Stromal cell of bone marrow (primary cell): ENCODE measurements at places on chromosomes 7 and 10.

- DNase-seq, result no peak
These were observed 181.1 kb downstream of the SKAP2 start for GRCh38 chr7:26683277-26683676.

DNA sequence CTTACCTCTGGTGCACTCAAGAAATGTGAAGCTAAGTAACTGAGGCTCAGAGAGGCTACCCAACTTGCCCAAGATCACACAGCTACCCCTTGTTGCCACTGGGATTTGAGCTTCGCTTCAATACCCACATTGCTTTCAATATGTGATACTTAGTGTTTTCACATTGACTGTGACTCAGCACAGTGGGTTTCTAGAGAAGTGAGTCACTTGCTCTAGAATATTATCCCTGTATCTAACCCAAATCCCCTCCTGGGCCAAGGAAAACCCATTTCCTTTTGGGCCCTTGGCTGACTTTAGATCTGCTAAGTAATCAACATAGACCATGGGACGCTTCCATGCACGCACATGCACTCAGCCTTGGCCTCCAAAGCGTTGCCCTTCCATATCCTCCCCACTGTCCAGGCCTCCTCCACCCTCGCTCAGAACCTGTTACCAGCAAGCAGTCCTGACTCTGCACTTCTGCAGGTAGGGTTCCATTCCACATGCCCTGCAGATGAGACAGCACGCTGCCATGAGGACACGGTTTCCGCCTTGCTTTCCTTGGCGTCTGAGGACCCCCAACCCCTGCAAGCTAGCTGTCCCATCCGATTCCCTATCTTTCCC, 87.7 kb upstream of the CHST15 start:
- DNase-seq, result peak; percentile 65

- DNase-seq, result no peak
These were observed 674 bp downstream of the MRPS24 start for GRCh38 chr7:43868681-43869005.

- no peak for DNase-seq
These were observed 12.0 kb upstream of the HERC4 start for GRCh38 chr10:68086910-68087684.

- no peak for DNase-seq
These were observed 12.1 kb upstream of the MAGI2 start for GRCh38 chr7:79465551-79465950.

DNA sequence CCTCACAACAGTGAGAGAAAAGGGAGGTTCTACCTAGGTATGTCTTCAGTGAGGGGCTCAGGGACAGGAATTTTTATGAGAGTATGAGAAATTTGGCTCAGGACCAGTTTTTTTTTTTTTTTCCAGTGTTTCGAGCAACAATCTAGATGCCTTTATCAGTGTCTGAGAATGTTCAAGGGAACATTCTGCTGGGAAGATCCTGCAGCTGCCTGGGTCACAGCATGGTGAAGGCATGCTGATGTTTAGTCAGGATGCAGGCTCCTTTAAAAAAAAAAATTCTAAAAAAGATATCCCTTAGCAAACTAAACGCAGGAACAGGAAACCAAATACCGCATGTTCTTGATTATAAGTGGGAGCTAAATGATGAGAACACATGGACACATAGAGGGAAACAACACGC, 31.0 kb downstream of the SBDS start:
- no peak for DNase-seq

- DNase-seq, result no peak
These were observed 117.9 kb downstream of the AOAH start for GRCh38 chr7:36606153-36606975.

GRCh38 chr10:100020886-100021253, 11.1 kb upstream of the DNMBP start:
- no peak for DNase-seq

DNA sequence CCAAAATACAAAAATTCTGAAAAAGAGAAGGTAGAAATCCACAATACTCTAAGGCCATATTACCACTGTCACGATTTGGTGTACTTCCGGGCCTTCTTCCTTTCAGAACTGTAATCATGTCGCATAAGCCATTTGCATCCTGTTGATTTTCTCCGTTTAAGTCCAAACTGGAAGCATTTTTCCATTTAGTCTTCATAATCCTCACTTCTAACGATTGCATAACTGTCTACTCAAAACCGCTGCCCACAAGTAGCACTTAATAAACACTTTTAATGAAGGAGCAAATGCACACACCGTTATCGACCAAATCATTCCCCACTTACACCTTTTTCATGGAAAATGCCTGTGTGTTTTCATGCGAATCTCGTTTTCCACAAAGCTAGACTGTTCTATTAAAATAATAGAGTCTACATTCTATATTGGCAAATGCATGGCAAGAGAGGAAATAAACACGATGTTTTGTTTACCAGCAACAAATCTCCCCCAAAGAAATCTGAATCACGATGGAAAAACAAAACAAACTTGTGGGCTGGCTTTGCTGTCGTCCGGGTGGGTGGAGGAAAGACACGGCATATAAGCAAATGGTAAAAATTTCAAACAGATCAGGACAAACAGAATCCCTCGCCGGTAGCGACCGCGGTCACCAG, 1.0 kb downstream of the ATE1 start:
- DNase-seq, result peak; percentile 7

- DNase-seq, result no peak
These were observed 33.7 kb upstream of the AQP1 start for GRCh38 chr7:30877993-30878392.

GRCh38 chr7:151115121-151115835, 29.0 kb downstream of the AGAP3 start:
- DNase-seq, result no peak

DNA sequence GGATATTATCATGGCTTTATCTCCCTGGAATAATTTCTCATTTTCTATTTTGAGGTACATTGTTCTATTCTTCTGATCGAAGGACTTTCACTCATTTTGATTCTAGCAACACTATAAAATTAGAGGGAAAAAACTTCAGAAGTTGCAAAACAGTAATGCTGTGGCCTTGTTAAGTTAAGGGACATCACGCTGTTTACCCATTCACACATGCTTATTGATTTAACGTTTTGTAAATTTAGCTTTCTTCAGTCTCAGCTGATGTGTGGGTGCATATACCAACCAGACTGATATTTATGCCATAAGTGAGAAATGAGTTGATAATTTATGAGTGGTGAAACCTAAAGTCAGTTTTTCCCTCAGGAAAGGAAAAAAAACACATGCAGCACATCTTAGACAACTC, 63.5 kb upstream of the RELN start:
- no peak for DNase-seq

GRCh38 chr7:116918704-116919103, 34.6 kb upstream of the ST7 start:
- DNase-seq, result no peak

- DNase-seq, result no peak
These were observed 97.0 kb downstream of the PCLO start for GRCh38 chr7:83065714-83066113.
